NB4 (cell line): ENCODE measurements at places on chromosomes 13 and 19.

GRCh38 chr13:44449999-44450821 lies 76.6 kb downstream of the SERP2 start:
- no peak for DNase-seq

DNA sequence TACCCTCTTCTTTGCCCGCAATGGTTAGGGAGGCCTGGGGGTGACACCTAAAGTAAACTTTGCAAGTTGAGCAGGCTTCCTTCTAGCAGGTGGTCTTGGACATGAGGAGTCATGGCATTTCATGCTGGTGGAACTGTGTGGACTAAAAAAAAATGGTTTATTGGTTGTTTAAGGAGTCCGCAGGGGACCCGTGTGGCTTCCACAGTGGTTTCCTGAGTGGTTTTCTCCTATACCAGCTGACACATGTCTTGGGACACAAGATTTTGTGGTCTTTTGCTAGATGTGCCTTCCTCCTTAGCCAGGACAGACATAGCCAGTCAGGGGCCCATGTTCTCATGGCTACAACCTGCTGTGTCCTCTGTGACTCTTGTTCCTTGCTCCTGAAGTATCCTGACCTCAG lies 1.5 kb downstream of the ZNF543 start:
- peak; percentile 59 for DNase-seq

DNA sequence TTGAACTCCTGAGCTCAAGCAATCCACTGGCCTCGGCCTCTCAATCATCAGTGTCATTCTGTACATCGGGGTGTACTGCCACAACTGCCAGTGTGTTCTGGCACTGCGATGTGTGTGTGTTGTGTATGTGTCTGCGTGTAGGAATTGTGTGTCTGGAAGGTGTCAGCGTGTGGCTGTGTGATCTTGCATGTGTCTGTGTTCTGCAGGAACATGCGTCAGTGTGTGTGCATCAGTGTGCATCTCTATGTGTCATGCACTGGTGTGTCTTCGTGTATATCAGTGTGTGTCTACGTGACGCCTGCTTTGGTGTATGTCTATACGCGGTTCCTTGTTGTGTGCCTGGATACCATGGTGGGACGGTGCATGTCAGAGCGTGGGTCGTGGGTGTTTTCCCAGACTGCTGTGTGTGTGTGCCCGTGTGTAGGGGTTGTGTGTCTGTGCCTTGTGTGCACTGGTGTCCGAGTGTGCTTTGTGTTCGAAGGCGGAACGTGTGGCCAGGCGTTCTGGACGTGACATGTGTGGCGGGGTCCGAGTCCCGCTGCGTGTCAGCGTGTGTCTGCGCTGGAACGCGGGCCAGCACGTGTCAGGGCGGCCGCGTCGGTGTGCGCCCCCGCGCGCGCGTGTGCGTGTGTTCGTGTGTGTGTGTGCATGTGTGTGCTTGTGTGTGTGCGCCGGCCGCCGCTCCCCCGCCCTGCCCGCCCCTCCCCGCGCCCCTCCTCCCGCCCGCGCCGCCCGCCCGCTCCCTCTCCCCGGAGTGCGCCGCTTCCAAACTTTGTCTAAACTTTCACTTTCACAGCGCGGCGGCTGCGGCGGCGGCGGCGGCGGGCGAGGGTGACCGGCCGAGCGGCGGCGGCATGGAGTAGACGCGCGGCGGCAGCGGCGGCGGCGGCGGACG lies at the start of gene NFIX:
NFIX (plus strand) TSS at position 775 of the 895 bp plus-strand sequence. CDS start 363 bp downstream, outside the sequence.
- DNase-seq: peak; percentile 69

- peak; percentile 100 for DNase-seq
Observed at GRCh38 chr19:48249502-48250014, 6.2 kb downstream of the CARD8 start.

DNA sequence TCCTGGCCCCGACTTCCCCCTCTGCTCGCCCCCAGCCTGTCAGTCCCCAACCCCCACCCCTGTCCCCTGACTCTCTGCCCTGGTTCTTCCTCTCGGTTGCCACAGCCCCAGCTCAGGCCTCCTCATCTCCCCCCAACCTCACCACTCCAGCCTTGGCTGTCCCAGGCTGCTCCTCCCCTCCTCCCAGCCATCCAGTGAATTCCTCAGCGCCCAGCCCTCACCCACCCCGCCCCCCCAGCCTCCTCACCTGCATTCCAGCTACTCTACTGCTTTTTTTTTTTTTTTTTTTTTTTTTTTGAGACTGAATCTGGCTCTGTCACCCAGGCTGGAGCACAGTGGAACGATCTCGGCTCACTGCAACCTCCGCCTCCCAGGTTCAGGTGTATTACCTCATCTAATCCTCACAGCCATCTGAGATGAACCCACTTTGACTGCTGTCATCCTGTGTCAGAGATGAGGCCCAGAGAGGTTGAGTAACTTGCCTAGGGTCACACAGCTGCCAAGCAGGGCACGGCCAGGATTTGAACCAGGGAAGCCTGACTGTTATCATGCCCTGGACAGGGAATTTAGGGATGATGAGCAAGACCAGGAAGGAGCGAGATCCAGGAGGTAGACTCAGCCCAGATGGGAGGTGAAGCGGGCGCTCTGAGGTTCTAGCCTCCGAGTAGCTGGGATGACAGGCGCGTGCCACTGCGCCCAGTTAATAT lies 2.6 kb downstream of the SULT2B1 start:
- peak; percentile 78 for DNase-seq

DNA sequence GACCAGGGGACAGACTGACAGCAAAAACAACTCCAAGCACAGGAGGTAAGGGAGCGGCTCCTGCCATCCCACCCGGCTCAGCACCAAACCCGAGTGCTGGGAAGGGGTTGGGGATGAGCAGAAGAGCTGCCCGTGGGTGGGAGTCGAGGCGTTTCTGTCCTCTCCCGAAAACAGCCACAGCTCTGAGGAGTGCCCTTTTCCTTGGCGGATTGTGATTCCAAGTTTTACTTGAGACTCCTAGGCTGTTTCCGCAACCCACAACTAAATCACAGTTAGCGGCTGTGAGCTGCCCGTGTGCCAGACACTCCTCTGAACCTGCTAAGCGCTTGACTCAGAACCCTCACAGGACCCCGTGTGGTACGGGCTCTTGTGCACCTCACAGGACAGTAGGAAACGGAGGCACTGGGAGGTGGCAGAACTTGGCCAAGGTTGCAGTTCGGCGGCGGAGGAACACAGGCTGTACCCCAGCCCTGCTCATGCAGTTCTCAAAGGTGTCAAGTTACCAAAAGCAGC lies 21.4 kb downstream of the CFAP97D2 start:
- DNase-seq: no peak

- DNase-seq: no peak
Observed at GRCh38 chr13:66563076-66563475, 667.1 kb downstream of the PCDH9 start.

GRCh38 chr13:97344265-97345175 lies 89.4 kb upstream of the RAP2A start:
- DNase-seq: peak; percentile 60

DNA sequence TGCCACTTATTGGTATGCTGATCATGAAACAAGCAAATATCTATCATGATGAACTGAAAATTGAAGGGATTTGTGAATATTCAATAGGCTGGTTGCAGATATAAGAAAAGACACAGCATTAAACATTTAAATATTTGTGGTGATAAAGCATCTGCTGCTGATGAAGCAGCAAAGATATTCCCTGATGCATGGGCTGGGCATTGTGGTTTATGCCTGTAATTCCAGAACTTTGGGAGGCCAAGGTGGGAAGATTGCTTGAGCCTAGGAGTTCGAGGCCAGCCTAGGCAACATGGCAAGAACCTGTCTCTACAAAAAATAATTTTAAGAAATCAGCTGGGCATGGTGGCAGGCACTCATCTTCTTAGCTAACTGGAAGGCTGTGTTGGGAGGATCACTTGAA lies 54.5 kb downstream of the GPR180 start:
- no peak for DNase-seq

- peak; percentile 66 for DNase-seq
Observed at GRCh38 chr13:51542346-51543242, 41.7 kb upstream of the WDFY2 start.

- DNase-seq: peak; percentile 13
Observed at GRCh38 chr19:45404557-45405434, at the start of gene PPP1R13L. PPP1R13L (minus strand) TSS chr19:45405069; CDS start chr19:45398318, 6,751 bp downstream.

- no peak for DNase-seq
Observed at GRCh38 chr13:82477436-82477835, 1404.8 kb downstream of the SLITRK1 start.

GRCh38 chr13:110220471-110220870 lies 86.5 kb downstream of the COL4A1 start:
- DNase-seq: peak; percentile 36

- DNase-seq: no peak
Observed at GRCh38 chr19:33040994-33041827, 23.5 kb downstream of the RHPN2 start.

DNA sequence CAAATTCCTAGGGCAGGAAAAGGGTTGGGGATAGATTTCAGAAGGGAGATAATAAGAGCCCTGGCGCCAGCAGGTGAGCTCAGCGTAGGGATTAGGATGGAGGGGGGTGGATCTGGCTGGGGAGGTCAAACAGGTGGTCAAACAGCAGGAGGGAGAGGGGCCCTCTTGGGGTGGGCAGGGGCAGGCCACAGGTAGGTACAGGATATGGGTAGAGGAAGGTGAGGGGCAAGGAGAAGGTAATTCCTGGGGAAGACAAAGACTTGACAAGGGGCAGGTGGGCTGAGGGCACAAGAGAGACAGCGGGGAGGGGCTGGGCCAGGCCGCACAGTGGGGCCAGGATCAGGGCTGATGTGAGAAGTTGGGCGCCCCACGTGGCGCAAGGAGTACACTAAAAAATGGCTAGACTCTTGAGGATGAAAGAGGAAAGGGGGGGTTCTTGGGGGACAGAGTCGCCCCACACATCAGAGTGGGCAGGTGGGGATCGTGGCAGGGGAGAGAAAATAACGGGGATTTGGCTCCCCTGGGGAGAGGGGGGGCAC lies 713 bp downstream of the KRI1 start:
- DNase-seq: peak; percentile 92

DNA sequence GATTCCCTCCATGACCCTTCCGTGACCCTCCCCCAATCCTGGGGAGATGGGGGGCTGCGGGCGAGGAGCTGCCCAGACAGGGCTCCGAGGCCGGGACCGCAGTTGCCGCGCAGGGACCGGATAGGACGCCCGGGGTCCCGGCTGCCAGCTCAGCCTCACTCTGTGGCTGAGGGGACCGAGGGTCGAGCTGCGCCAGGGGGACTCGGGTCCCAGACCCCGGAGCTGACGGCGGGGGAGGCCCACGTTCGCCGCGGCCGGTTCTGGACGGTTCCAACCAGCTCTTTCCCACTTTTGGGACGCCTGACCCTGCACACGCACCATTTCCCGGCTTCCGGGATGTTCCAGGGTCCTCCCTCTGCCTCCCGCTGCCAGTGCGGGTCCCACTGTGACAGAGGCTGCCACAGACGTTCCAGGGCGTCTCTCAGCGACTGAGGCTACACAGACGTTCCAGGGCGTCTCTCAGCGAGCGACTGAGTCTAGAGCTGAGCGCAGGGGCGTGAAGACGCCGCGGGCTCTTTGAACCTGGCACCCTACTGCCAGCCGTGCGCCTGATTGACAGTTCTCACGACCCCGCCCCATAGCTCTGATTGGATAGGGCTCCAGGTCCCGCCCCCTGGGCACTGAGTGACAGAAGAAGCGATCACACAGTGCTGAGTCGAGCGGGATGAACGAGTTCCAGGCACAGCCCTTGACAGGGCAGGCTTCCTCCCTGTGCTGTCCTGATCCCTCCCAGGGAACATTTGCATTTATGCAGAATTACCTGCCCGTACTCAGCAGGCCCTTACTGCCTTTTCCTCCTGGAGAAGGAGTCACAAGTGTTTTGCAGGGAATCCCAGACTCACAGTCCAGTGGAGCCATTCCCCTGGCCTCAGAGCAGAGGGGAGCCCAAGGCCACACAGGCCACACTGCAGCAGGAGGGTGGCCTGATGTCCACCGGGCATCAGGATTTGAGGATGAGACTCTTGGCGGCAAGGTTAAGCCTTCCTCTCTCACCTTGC lies at the start of gene ZNF563:
ZNF563 (minus strand) TSS at position 472 of the 998 bp plus-strand sequence; CDS start at position 321, 151 bp downstream.
- peak; percentile 95 for DNase-seq

DNA sequence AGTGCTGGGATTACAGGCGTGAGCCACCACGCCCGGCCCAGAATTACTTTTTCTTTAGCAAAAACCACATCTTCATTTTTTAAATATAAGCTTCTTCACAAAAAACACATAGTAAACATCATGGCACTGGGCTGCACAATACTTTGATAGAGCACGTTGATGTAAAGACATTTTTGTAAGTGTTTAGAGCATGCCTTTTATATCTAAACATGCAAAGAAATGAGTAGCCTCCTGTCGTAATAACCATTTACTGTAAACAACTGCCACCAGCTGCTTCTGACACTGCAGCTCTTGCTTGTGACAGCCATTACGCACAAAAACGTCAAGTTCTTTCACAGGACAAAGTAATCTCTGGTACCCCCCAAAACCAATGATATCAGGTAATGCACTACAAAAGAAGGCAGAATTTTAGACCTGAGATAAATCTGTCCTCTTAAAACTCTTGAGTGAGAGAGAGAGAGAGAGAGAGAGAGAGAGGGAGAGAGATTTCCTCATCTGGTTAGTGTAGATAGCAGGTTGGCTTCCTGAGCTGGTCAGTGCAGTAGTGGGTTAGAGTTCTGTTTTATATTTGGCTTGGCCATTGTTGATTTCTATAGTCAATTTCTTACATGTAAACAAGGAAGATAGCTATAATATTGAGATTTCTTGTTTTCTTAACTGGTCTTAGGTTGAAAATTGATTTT lies 6.7 kb upstream of the ZNF548 start:
- no peak for DNase-seq

- no peak for DNase-seq
Observed at GRCh38 chr13:65631078-65631477, 1599.1 kb downstream of the PCDH9 start.

GRCh38 chr19:51971624-51972023 lies 15.0 kb downstream of the ZNF350 start:
- DNase-seq: peak; percentile 37
